ENCODE measurements at places on chromosomes 16 and 17.
A peak's percentile ranks its signal among the peaks of the same experiment; 100 is the strongest.

- peak; percentile 59 for DNase-seq
Measured at GRCh38 chr16:56115817-56116576, 75.3 kb upstream of the GNAO1 start.

DNA sequence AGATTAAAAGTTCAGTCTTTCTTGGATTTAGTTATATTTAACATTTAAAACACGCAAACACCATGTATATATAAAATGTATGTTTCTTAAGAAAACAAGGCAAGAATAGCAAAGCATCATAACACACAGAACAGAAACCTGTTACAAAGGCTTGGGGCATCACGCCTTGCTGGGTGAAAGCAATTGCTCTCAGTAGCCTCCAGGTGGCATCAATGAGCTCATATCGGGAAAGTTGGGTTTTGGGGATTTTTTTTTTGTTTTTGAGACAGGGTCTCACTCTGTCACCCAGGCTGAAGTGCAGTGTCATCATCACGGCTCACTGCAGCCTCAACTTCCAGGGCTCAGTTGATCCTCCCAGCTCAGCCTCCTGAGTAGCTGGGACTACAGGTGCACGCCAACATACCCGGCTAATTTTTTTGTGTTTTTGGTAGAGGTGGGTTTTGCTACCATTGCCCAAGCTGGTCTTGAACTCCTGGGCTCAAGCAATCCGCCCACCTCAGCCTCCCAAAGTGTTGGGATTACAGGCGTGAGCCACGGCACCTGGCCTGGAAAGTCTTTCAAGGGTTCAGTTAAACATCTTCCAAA is 56.9 kb downstream of the CYB5D2 start:
- DNase-seq: peak; percentile 65

DNA sequence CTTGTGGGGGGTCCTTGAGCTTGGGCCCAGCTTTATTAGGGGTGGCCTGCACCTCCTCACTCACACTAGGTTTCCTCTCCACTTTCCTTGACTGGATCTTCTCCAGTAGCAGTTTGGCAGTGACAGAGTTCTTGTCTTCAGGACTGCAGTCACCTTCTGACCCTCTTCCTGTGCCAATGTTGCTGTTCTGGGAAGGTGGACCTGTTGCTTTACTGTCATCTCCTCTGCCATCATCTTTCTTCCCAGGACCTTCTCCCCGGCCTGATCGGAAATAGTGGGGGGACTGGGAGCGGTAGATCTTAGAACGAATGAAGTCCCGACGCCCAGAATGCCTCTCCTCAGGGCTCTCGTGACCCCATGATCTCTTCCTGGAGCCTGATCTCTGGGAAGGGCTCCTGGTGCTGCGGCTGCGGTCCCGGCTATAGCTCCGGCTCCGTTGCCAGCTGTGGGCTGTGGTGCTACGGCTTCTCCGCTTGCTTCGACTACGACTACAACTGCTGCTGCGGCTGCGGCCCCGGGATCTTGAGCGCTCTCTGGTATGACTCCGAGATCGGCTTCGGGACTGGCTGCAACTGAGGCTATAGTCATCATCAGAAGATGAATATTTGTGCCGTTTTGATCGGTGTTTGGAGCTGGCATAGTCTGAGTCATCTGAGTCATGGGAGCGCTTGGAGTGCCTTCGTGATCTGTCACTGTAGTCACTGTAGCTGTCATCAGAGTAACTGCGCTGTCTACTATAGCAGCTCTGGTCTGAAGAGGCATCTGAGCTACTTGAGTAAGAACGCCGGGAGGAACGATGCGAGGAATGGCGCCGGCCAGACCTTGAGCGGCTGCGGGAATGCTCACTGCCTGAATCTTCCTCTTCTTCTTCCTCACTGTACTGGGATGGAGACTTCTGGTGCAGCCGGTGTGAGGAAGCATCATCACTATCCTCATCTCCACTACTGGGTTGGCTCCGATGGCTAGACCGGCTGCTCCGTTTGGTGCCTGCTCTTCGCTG is 9.5 kb upstream of the ITGA2B start:
- no peak for DNase-seq

GRCh38 chr17:81866440-81867169 is 4.5 kb downstream of the ARHGDIA start:
- DNase-seq: no peak

DNA sequence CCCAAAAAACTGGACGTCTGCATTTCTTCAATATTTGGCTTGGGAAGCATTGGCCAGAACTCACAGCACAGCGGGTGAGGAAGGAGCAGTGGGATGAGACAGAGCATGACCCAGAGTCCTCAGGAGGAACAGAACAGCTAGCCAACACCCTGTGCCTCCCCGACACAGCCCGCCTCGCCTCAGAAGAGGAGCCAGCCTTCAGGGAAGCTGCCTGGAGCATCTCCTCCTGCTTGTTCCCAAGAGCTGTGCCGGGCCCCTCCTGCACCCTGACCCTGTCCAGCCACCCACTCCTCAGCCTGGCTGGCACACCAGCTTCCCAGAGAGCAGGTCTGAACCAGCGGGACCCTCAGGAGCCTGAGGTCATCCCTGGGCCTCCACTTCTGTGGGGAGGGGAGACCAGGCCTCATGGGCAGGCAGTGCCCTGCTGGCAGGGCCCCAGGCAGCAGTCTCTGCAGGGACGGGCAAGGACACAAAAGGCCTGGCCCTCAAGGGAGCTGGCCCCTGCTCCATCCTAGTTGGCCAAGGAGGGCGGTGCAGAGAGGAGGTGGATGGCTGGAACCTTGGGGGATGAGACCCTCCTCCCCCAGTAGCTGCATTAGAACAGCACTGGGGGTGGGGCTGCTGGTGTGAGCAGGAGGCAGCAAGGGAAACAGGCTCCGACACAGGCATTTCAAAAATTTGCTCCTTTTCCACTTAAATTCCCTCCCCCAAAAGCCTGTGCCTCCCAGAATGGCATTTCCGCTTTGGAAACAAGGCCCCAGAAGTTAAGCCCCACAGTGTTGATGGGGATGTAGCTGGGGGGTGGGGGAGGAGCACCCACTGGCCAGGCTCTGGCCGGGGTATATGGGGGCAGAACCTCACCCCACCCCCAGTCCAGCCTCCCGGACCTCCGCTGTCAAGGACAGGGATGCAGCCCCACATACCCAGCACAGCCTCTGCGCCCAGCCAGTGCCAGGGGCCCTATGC is 1.8 kb upstream of the BCAR1 start:
- DNase-seq: no peak

GRCh38 chr17:49249292-49249794 is 18.8 kb upstream of the PHOSPHO1 start:
- no peak for DNase-seq

DNA sequence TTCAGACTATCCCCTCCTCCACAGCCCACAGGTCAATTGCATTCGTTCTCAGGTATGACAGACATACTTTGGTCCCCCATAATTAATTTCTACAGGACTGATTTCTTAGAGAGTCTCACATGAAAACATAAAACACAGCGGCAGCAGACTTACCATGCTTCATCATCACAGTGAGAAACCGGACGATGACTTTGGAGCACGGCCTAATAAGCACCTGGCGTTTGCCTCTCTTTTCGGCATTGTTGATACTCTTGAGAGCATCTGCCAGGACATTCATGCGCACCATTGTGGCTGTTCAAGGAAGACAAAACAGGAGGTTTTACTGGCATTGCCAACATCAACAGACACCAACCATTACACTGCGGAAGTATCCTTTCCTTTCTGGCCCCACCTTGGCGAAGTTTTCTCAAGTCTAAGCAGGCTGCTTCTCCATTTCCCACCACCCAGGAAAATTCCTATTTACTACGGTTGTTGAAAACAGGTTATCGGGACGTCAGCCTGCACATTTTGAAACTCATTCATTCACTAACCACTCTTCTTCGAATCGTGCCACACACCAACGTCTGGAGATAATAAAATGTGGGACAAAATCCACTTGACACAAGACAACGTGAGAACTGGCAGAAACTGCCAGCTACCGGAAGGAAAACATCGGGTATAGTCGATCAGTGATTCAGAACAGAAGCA is 1.2 kb downstream of the RPS15A start:
- DNase-seq: no peak

- DNase-seq: no peak
Measured at GRCh38 chr17:46833840-46834208, 15.3 kb upstream of the WNT3 start.

GRCh38 chr16:75804368-75804767 is 78.1 kb upstream of the CPHXL start:
- no peak for DNase-seq

DNA sequence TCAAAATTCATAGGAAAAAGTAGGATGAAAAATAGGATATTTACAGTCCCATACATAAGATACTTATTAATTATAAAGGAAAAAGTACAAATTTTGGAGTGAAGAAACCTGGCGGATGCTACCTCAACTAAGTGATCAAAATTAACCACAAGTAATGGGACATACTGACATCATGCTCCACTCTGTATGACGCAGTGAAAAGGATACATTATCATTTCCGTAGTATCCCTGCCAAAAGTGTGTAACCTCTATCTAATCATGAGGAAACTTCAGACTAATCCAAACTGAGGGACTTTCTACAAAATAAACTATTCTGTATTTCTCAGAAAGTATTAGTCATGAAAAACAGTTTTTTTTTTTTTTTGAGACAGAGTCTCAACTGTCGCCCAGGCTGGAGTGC is 60.5 kb downstream of the TRIM37 start:
- DNase-seq: no peak

- DNase-seq: no peak
Measured at GRCh38 chr17:78780335-78780734, 1.7 kb downstream of the CYTH1 start.

GRCh38 chr16:48365025-48365600 is 20.1 kb downstream of the SIAH1 start:
- no peak for DNase-seq

DNA sequence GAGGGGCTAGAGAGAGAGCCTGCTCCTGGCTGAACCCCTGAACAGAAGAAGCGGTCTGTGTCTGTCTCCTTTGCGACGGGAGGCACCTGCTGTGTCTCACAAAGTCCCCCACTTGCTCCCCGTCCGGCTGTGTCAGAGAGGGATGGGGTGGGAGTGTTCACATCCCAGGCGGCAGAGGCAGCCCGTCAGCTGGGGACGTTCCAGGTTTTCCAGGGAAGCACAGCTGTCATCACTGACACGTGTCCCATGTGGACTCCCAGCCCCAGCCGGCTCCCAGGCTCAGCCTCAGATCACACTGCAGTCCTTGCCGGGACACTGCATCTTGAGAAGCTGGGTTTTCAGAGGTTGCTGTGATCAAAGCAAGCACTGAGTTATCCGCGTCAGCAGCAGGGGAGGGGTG is 1.6 kb downstream of the TELO2 start:
- no peak for DNase-seq

DNA sequence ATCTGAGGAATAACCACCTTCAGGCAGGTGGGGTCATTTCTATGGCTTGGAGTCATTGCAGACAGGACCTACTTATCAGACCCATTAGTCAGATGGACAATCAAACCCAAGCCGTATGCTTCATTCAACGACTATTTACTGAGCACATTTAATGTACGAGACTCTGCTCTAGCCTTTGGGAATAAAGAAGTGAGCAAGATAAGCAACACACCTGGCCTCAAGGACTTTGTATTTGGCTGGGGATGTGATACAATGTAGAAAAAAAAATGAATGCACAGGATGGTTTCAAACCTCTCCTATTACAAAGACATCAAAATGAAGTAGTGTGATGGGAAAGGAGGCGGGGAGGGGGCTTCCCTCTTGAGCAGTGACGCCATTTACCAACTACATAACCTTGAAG is 311.7 kb downstream of the PMP22 start:
- no peak for DNase-seq

DNA sequence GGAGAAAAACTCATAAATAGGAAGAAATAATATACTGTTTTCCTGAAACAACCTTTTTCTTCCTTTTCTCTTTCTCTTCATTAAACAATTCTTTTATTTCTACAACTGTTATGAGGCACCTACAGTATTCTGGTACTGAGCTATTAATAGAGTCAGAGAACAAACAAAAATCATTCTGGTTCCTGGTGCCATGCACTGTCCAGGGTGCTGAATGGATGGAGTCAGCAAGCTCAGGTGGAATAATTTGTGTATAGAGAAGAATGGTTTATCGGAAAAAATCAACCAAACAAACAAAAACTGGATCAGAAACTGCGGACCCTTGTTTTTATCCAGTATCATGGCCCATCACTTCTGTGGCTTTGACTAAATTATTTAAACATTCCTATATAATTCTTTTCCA is 430.3 kb upstream of the GOT2 start:
- no peak for DNase-seq

DNA sequence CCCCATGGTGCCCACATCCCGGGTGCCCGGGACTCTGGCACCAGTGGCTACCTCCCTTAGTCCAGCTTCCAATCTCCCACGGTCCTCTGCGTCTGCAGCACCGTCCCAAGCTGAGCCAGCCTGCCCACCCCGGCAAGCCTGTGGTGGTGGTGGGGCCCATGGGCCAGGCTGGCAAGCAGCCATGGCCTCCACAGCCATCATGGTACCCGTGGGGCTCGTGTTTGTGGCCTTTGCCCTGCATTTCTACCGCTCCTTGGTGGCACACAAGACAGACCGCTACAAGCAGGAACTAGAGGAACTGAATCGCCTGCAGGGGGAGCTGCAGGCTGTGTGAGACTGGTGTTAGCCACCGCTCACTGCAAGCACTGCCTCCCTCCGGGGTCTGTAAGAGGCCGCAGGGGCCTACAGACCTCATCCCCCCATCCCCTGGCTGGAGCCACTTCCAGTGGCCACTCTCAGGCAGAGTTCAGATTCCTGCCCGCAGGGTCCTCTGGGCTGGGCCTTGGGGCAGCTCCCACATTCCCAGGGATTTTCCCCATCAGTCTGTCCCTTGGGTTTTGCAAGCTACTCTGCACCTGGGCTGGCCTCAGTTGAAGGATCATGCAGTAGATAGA is 3.9 kb upstream of the SETD1A start:
- DNase-seq: peak; percentile 90

DNA sequence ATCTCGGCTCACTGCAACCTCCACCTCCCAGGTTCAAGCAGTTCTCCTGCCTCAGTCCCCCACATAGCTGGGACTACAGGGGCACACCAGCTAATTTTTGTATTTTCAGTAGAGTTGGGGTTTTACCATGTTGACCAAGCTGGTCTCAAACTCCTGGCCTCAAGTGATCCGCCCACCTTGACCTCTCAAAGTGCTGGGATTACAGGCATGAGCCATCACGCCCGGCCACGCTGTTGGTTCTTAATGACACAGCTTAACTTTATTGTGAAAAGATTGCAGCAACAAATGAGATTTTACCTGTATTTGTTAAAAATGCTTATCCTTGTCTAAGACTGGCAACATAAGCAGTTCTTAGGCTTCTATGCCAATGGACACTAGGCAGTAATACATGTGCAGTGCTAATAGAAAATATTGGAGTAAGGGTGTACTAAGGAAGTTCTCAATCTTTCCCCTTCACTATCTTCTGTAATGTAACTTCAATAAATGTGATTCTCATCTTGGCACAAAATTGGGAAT is 2.9 kb downstream of the UBB start:
- no peak for DNase-seq

- DNase-seq: no peak
Measured at GRCh38 chr16:51153577-51154031, 2.5 kb upstream of the SALL1 start.

Measured in common myeloid progenitor, CD34-positive (primary cell).